ENCODE measurements at places on chromosomes 3 and 15. TPM values are rescaled to one million over a fixed set of nuclear protein-coding genes. Genes with fewer than 3 reads are reported as not detected.

CYP8B1 gene
- total RNA-seq: not detected

RTP1 gene
- not detected for total RNA-seq

MFAP1 gene
- 21.2 TPM for total RNA-seq

MAPKBP1 gene
- total RNA-seq: 14.7 TPM

NLGN1 gene
- 6.7 TPM for total RNA-seq

PCLAF gene
- 35.2 TPM for total RNA-seq

FGF7 gene
- total RNA-seq: 60.8 TPM

CKMT1B gene
- not detected for total RNA-seq

Data from placental pericyte (primary cell).